ENCODE measurements at places on chromosomes 6 and 20.
A peak's percentile ranks its signal among the peaks of the same experiment; 100 is the strongest.

GRCh38 chr20:53343448-53343847, 250.2 kb downstream of the ZNF217 start:
- H3K4me1 ChIP-seq = no peaks in the 10 kb centered on the region
- H3K36me3 ChIP-seq = no peaks in the 10 kb centered on the region
- no peak for DNase-seq
- no peak overlapping the region for H3K27ac ChIP-seq
- H3K4me3 ChIP-seq = no peak overlapping the region
- H3K27me3 ChIP-seq = no peaks in the 10 kb centered on the region

- DNase-seq = no peak
- H3K27ac ChIP-seq = no peak overlapping the region
- H3K36me3 ChIP-seq = no peaks in the 10 kb centered on the region
- H3K4me3 ChIP-seq = no peak overlapping the region
- no peaks in the 10 kb centered on the region for H3K4me1 ChIP-seq
These were observed 514.5 kb upstream of the GJE1 start for GRCh38 chr6:141618180-141618581.

GRCh38 chr6:170124150-170124549, 166.7 kb downstream of the DLL1 start:
- H3K36me3 ChIP-seq = no peaks in the 10 kb centered on the region
- H3K27me3 ChIP-seq = no peaks in the 10 kb centered on the region
- no peak for DNase-seq
- H3K27ac ChIP-seq = no peak overlapping the region

DNA sequence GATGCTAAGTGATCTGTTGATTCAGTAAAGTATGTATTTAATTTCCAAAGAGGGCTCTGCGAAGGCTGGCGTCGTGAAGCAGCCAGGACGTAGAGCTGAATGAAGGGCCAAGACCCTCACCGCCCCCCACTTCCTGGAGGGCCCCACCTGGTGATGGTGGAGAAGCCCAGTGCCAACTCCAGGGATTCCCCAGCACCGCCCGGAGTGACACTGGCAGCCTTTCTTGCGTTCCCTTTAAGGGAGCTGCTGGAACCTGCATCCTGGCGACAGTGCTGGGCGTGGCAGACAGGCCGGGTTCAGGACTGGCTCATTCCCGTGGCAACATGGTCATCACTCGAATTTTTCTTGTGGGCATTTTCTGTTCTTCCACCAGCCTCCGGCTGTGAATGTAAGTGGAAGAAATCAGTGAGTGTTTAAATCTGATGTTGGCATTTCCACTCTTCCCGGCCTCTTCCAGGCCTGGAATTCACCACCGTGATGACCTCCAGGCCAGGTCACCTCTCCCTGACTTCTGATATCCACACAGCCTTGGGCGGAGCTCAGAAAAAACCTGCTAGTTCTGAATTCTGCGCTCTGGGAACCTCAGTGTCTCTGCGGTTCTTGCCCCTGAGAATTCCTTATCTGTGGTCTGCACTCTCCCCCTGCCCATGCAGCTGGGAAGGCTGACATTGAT, 57.4 kb upstream of the DACT2 start:
- H3K27ac ChIP-seq = no peak overlapping the region
- H3K27me3 ChIP-seq = no peaks in the 10 kb centered on the region
- no peak for DNase-seq
- H3K36me3 ChIP-seq = no peaks in the 10 kb centered on the region
- H3K4me1 ChIP-seq = no peaks in the 10 kb centered on the region
- no peak overlapping the region for H3K4me3 ChIP-seq

DNA sequence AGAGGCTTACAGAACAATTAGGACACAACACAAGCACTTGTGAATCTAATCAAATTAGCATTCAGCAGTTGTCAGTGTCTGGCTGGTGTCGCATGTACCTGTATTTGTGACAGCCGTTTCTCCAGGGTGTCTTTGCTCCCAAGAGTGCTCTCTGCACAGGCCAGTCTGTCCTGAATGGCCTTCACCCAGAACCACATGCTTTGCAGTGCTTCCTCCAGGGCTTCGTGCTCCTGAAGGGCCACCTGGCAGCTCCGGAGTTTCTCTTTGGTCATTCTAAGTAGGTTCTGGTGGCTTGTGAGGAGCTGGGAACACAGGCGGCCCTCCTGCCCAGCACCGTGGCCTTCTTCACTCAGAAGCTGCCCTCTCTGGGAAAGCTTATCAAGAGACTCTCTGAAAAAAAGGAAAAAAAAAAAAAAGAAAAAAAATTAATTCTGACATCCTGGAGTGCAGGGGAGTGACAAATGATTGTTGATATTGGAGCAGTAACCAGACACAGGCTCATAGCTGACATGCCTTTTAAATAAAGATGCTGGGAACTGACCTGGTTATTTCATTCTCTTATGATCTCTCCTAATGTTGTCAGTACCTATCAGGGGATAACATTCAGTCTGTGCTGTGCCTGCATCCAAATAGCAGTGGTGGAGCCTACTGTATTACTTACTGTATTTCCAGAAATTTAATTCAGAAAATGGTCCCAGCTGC, 245.8 kb downstream of the SYNE1 start:
- H3K27me3 ChIP-seq = no peaks in the 10 kb centered on the region
- no peaks in the 10 kb centered on the region for H3K4me1 ChIP-seq
- H3K4me3 ChIP-seq = no peak overlapping the region
- DNase-seq = no peak

- no peaks in the 10 kb centered on the region for H3K27me3 ChIP-seq
- no peak overlapping the region for H3K4me3 ChIP-seq
- no peak for DNase-seq
- H3K36me3 ChIP-seq = no peaks in the 10 kb centered on the region
- H3K4me1 ChIP-seq = no peaks in the 10 kb centered on the region
- H3K27ac ChIP-seq = no peak overlapping the region
These were observed 331.6 kb upstream of the NT5E start for GRCh38 chr6:85118233-85118632.

- no peaks in the 10 kb centered on the region for H3K36me3 ChIP-seq
- DNase-seq = no peak
- no peaks in the 10 kb centered on the region for H3K4me1 ChIP-seq
- H3K27me3 ChIP-seq = peaks cover 27% of the 10 kb centered on the region
- H3K27ac ChIP-seq = no peak overlapping the region
- no peak overlapping the region for H3K4me3 ChIP-seq
These were observed 29.0 kb downstream of the DLL1 start for GRCh38 chr6:170261643-170262488.

GRCh38 chr6:32666420-32667300, at the start of gene HLA-DQB1:
Gene HLA-DQB1, minus strand, starts transcription at chr6:32666657. Its CDS starts 50 bp downstream, at chr6:32666607.
- no peaks in the 10 kb centered on the region for H3K36me3 ChIP-seq
- peak; percentile 55 for DNase-seq
- H3K4me3 ChIP-seq = no peak within 1 kb of the TSS
- H3K4me1 ChIP-seq = no peaks in the 10 kb centered on the region
- no peaks in the 10 kb centered on the region for H3K27me3 ChIP-seq

GRCh38 chr6:19849196-19849595, 12.0 kb downstream of the ID4 start:
- no peaks in the 10 kb centered on the region for H3K36me3 ChIP-seq
- no peaks in the 10 kb centered on the region for H3K4me1 ChIP-seq
- H3K27ac ChIP-seq = no peak overlapping the region
- H3K4me3 ChIP-seq = no peak overlapping the region

GRCh38 chr20:47941869-47942268, 156.6 kb upstream of the SULF2 start:
- no peaks in the 10 kb centered on the region for H3K4me1 ChIP-seq
- no peaks in the 10 kb centered on the region for H3K27me3 ChIP-seq
- H3K4me3 ChIP-seq = no peak overlapping the region
- no peak overlapping the region for H3K27ac ChIP-seq
- no peaks in the 10 kb centered on the region for H3K36me3 ChIP-seq
- no peak for DNase-seq

DNA sequence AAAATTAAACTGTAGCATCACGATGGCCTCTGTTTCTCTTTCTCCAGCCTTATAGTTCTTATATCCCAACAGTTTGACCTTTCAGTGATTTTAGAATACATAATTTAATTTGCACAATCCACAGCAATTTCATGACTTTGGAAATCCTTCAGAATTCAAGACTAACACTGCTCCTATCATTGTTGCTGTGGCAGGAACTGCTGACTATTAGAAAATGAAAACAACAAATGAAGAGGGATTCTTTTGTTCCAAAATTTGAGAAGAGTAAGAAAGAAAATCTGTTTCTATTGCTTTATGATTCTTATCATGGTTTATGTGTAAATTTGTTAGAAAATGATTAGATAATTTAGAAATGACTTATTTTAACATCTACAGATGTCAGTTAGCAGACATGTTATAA, 604.0 kb upstream of the ADGRB3 start:
- H3K36me3 ChIP-seq = no peaks in the 10 kb centered on the region
- H3K27ac ChIP-seq = no peak overlapping the region
- no peaks in the 10 kb centered on the region for H3K27me3 ChIP-seq
- no peak overlapping the region for H3K4me3 ChIP-seq
- H3K4me1 ChIP-seq = no peaks in the 10 kb centered on the region
- DNase-seq = no peak

- no peak overlapping the region for H3K4me3 ChIP-seq
- no peaks in the 10 kb centered on the region for H3K36me3 ChIP-seq
- no peaks in the 10 kb centered on the region for H3K27me3 ChIP-seq
- H3K27ac ChIP-seq = no peak overlapping the region
- H3K4me1 ChIP-seq = no peaks in the 10 kb centered on the region
These were observed 40.1 kb downstream of the UTRN start for GRCh38 chr6:144325232-144325631.

- H3K27ac ChIP-seq = no peak overlapping the region
- H3K27me3 ChIP-seq = no peaks in the 10 kb centered on the region
- DNase-seq = peak; percentile 53
- H3K4me1 ChIP-seq = no peaks in the 10 kb centered on the region
- H3K4me3 ChIP-seq = no peak overlapping the region
These were observed 128.8 kb downstream of the PHF3 start for GRCh38 chr6:63764318-63764916.

DNA sequence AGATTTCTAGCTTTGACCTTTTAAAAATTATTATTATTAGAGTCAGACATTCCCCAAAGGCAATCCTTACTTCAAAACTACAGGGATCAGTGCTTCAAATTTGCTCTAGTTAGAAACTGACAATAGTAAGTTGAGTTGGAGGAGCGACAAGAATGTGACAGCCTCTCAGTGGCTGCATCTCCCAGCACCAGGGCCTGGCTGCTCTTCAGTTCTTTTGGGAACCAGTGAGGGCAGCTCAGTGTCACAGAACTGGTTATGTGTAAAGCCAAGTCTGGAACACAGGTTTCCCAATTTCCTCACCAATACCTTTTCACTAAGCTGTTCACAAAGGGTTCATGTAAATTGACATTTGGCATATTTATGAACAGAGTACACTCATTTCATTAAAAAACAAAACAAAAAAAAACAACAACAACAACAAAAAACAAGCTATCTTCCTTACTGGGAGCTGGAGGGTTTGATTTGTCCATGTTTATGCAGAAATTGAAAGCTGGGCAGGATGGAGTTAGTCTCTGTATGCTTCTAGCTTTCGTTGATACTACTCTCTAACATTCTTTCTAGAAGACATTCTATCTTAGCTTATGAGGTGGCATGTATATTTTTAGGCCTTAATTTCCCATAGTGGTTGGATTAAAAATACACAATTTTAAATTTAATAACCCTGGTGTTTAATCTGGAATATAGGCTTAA, 95.0 kb downstream of the SAMD5 start:
- no peak for DNase-seq
- H3K27ac ChIP-seq = no peak overlapping the region
- no peaks in the 10 kb centered on the region for H3K4me1 ChIP-seq

DNA sequence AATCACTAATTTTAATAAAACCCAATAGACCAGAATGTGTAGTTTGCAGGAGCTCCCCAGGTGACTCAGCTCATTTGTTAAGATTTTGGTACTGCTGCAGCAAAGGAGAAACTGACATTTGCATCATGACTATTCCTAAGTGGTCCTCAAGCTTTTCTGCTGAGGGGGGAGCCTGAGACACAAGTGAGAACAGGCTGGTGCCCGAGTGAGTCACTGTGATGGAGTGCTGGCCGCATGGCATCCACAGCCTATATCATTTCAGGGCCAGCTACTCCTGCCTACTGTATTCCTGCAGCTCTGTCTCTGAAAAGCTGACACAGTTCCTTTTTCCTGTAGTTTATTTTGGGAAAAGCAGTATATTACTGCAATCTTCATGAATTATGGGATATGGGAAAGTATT, 113.7 kb upstream of the ENPP5 start:
- no peaks in the 10 kb centered on the region for H3K36me3 ChIP-seq
- peaks cover 6% of the 10 kb centered on the region for H3K4me1 ChIP-seq
- DNase-seq = no peak
- no peak overlapping the region for H3K4me3 ChIP-seq

DNA sequence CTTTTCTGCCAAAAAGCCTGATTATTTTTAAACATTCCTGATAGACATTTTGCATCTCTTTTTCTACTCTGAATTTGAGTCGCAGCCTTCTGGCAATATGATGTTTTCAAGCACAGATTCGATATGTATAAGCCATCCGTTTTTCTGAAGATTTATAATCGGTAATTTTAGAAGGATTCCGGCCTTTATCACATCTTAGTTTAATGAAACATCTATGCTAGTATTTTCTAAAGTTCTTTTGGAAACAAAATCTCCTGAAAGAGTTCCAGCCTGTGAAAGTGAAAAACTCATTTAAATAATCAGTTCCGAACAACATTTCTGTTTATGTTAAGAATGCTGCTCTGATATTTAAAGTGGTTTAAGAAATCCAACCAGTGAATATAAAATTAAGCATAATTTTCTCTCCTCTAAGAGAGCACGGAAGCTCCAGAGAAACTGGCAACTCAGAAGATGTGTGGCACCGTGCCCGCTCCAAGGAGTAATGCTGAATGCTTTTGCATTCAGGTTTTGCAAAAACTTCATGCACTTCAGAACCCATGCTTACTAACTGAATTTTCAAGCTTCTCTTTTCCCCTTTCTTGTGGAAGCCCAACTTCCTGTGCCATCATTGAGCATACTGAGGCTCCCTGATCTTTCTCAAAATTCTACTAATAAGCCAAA, 20.7 kb downstream of the NDUFAF4 start:
- no peaks in the 10 kb centered on the region for H3K27me3 ChIP-seq
- no peak for DNase-seq
- H3K4me1 ChIP-seq = no peaks in the 10 kb centered on the region
- no peak overlapping the region for H3K27ac ChIP-seq

DNA sequence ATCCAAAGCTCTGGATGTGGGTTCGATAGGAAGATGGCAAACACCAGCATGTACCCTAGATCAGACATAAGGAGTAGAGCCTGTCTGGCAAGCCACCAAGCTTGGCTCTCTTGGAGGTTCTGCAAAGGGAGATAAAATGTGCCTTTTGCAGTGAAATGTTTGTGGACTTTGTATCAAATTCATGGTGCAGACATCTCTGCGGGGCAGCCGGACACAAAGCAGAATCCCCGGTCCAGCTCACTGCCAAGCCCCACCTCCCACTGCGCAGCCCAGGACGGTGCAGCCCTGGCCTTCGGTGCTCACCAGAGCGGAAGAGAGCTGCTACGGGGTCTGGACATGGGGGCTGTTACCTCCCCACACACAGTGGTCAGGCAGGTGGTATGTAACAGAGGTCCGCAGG, 333.6 kb upstream of the JARID2 start:
- no peaks in the 10 kb centered on the region for H3K36me3 ChIP-seq
- no peak overlapping the region for H3K27ac ChIP-seq
- H3K4me3 ChIP-seq = no peak overlapping the region
- H3K4me1 ChIP-seq = no peaks in the 10 kb centered on the region
- DNase-seq = no peak

Data from MM.1S (cell line).